ENCODE measurements at places on chromosomes 1 and 21.

- no peak for DNase-seq
These were observed 1.9 kb downstream of the PRDM16 start for GRCh38 chr1:3070644-3071564.

GRCh38 chr1:180805316-180805715 is 107.4 kb upstream of the KIAA1614 start:
- DNase-seq: no peak

DNA sequence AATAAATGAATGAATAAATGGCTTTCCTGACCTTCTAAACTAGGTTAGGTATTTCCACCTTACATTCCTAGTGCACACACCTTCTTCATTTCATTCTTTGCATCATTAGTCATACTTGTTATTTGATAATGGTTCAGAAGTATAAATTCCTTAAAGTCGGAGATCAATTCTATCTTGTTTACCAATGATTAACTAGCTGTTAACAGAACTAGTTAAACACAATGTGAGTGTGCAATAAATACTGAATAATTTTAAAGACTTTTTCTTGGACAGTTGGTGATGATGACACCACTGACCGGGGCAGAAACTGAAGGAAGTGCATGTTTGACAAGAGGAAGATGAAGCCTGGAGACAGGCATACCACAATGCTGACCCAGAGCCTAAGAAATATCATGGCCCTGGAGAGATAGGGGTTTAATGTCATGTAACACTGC is 207.1 kb upstream of the DEPDC1 start:
- no peak for DNase-seq

GRCh38 chr1:228541725-228542124 is 54.5 kb downstream of the RNF187 start:
- no peak for DNase-seq

- peak; percentile 67 for DNase-seq
These were observed 41.0 kb upstream of the DR1 start for GRCh38 chr1:93304716-93305138.

GRCh38 chr1:1817221-1817620 is 39.0 kb upstream of the NADK start:
- DNase-seq: no peak

DNA sequence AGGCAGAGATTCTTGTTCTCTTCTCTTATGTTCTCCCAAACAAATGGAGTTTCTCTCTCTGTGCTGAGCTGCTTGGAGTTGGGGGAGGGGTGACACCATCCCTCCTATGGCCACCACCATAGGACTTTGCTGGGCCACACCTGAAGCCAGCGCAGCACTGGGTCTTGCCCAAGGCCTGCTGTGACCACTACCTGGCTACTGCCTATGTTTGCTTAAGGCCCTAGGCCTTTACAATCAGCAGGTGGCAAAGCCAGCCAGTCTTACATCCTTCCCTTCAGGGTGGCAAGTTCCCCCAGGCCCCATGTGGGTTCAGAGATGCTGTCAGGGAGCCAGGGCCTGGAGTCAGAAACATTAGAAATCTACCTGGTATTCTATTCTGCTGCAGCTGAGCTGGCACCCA is 6.3 kb upstream of the MTARC2 start:
- no peak for DNase-seq

DNA sequence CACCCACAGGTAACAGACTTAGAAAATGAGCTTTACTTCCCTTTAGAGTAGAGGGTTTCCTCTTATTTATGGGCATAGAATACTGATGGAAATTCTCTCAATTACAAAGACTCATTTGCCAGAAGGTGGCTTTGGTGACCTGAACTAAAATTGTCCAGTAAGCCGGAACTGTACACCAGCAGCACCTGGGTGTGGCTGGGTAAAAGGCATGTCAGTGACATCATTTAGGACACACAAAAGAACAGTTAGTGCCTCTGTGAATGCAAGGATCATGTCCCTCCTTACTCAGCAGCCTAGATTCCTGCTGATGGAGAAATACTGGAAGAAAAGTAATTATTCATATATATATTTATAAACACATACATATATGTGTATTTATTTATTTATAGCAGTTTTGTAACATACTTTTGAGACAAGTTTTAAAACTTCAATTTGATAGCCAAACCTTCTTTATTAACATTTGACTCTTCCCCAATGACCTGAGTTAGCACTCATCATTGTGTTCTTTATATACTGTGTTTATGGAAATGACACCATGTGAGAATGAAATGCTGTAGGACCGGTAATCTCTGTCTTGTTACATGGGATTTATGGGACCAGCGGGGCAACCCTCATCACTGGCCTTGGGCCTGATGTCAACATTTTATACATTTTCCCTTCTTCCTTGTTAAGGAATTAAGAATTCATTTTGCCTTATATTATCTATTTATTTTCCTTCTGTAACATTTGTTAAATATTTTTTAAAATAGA is 274.4 kb downstream of the BRINP2 start:
- no peak for DNase-seq

DNA sequence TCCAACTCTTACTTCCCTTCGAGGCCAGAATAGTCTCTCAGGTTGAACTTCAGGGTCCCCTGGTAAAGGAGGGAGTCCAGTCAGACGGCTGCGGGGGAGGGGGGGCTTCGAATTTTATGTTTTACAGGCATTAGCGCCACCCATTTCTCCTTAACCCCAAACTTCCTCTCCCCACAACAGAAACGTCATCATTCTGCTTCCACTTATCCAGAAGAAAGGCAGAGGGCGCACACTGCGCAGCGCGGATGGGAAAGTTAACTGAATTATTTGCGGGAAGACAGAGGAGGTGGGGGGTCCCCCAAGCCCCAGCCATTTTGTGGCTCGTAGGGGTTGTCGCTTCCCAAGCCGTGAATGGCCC is 529 bp upstream of the PRMT2 start:
- DNase-seq: peak; percentile 79

DNA sequence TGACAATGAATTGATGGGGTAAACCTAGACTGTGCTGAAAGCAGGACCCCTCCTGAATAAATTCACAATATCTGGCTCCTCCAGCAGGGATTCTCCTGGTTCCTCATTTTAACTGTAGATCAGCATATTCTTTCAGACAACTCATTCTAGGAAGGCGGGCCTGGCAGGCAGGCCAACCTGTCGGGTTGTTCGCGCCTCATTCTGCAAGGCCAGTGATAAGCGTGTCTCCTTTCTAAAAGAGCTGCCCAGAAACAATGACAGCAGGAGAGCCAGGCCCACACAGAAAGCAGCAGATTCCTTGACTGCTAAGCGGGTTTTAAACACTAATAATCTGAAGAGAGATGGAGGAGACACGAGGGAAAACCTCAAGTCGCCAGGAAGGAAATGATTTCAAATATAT is 70.0 kb downstream of the NTPCR start:
- no peak for DNase-seq

GRCh38 chr1:36126797-36127500 is 1.9 kb upstream of the COL8A2 start:
- no peak for DNase-seq

- DNase-seq: peak; percentile 30
These were observed 453 bp downstream of the PABPC4 start for GRCh38 chr1:39576016-39576657.

DNA sequence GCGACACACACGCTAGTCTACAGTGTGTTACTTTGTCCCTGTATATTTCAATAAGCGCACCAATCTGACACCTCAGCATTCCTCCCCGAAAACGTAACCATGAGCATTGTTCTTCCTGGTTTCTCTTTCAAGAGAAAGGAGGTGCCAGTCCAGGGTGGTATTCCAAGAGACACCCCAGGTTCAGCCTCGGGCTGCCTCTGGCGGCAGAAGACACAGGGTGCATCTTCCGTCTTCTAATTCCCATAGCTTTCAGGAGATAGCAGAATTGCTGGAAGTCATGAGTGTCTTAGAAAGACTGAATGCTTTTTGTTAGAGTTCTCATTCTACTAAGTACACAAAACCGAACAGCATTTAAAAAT is 15.9 kb upstream of the RGS8 start:
- DNase-seq: no peak

- DNase-seq: no peak
These were observed 23.8 kb downstream of the CRYAA start for GRCh38 chr21:43192501-43193081.

DNA sequence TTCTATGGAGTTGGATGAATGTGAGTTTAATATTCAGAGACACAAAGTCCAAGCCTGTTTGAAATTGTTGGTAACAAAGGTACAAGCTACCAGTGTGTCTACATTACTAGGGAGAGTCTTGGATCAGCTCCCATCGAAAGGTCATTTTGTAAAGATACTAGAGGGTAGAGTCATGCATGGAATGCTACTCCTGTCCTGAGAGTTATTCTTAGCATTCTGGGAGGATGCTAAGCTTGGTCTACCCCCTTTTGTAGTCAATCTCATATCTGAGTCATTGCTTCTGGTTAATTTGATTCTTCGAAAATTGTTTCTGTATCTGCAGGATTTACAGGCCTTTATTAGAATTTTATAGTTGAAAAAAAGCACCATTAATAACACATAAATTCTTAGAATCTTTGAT is 240.2 kb downstream of the ST6GALNAC3 start:
- DNase-seq: no peak

DNA sequence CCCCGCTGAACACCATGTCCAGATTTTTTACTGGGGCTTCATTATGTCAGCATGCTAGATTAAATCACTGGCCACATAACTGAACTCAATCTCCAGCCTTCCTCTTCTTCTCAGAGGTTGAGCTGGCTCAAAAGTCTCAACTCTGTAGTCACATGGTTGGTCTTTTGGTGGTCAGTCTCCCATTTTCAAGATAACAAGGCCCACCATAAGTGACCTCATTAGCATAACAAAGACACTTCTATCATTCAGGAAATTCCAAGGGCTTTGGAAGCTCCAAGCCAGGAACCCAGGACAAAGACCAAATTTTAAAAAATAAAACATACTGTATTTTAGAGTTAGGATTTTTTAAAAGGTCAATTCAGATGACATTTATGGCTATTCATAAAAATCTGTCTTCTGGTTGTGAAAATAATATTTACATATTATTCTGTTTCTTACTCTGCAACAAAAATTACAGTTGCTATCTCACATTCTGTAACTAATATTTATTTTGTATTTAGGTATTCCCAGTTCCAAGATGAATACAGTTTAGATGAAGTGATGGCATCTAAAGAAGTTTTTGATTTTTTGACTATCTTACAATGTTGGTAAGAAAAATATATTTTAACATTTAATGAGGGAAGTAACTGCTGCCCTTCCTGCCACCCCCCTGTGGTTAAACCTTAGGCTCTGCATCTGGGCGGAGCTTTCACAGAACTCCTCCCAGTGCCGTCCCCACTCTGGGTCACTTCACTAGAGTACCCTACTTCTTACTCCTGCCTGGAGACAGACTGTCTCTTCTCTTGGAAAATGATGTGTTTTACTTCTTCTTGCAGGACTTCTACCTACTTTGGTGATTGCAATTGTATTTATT is 49.3 kb downstream of the SCP2 start:
- no peak for DNase-seq

DNA sequence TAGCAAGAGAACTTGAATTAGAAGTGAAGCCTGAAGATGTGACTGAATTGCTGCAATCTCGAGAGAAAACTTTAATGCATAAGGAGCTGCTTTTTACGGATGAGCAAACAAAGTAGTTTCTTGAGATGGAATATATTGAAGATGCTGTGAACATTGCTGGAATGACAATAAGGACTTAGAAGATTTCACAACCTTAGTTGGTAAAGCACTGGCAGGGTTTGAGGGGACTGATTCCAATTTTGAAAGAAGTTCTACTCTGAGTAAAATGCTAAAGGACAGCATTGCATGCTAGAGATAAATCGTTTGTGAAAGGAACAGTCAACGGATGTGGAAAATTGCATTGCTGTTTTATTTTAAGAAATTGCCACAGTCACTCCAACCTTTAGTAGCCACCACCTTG is 69.5 kb downstream of the GDAP2 start:
- DNase-seq: no peak

- DNase-seq: no peak
These were observed 108.8 kb downstream of the KIAA0319L start for GRCh38 chr1:35448344-35448801.

- DNase-seq: no peak
These were observed 19.3 kb downstream of the EPHB2 start for GRCh38 chr1:22729912-22730311.

DNA sequence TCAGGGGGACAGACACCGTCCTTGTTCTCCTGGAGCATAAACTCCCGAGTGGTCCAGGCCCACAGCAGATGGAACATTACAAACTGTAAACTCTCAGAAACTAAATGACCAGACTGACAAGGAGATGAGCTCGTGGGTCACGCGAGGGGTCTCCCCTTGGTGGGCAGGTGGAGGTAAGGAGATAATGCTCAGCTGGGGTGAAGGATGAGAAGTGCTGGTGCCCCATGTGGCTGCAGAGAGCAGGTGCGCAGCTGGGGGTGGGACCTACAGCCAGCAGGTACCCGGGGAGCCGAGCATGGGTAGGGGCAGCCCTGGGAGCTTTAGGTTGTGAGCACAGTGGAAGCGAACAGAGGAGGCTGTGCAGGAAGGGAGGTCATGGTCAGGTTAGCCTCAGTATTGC is 40.1 kb downstream of the AJAP1 start:
- DNase-seq: no peak

DNA sequence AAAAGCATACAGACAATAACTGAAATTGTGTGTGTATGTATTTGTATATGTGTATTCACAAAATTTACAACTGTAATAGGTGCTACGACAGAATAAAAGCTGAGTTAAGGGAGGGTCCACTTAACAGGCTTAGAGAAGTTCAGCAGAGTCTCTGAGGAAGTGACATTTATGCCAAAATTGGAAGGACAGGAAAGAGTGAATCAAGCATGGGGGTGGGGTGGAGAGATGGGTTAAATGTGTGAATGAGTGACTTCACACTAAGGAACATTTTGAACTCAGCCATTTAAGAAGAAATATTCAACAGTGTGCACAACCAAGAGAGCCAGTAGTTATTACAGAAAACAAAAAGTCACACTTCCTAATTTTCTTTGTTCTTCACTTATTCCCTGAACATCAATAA is 53.8 kb upstream of the RGS1 start:
- DNase-seq: peak; percentile 50

GRCh38 chr1:178633056-178633455 is 92.0 kb upstream of the RALGPS2 start:
- DNase-seq: no peak

- DNase-seq: peak; percentile 68
These were observed 9.3 kb upstream of the SRARP start for GRCh38 chr1:15994590-15995351.

GRCh38 chr1:192713921-192714320 is 78.0 kb downstream of the RGS13 start:
- no peak for DNase-seq

- DNase-seq: peak; percentile 48
These were observed at the start of gene ZBTB8B for GRCh38 chr1:32464716-32465577. TSS of gene ZBTB8B (plus strand) at chr1:32465072. CDS start at chr1:32470625, 5,553 bp downstream.

- DNase-seq: no peak
These were observed 102.5 kb downstream of the BCAR3 start for GRCh38 chr1:93578911-93579825.

GRCh38 chr1:16608838-16609560 is 4.4 kb downstream of the NBPF1 start:
- no peak for DNase-seq

Measured in activated naive CD4-positive, alpha-beta T cell treated with anti-CD3 and anti-CD28 coated beads for 36 hours (primary cell).